ENCODE measurements at places on chromosomes 2 and 18. TPM values are rescaled to one million over a fixed set of nuclear protein-coding genes. Genes with fewer than 3 reads are reported as not detected.

Gene MDH1B
- total RNA-seq: 1.5 TPM

Gene TLX2
- not detected for total RNA-seq

- H3K36me3 ChIP-seq: no peaks in the 10 kb centered on the region
- no peaks in the 10 kb centered on the region for H3K27me3 ChIP-seq
- H3K4me1 ChIP-seq: peaks cover 36% of the 10 kb centered on the region
- no peak overlapping the region for H3K27ac ChIP-seq
- H3K4me3 ChIP-seq: no peak overlapping the region
Measured at GRCh38 chr2:20049637-20050036, 1.8 kb downstream of the LAPTM4A start.

Gene GPR35
- total RNA-seq: 2.8 TPM

DNA sequence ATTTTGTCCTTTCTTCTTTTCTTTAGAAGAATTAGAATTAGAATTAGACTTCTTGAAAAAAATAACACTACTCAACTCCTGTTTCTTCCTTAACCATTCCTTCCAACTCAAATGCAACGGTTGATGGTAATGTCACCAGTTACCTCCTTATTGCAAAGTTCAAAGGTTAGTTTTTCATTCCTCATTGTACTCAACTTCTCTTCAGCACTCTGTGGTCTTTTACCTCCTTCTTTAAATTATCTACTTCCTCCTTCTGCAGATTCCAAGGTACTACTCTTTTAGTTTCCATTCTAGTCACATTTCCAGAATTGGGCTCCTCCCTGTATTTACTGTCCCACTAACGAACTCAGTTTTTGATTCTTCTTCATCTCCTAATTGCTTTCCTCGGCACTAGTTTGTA, 700.7 kb downstream of the SATB2 start:
- no peaks in the 10 kb centered on the region for H3K36me3 ChIP-seq
- no peaks in the 10 kb centered on the region for H3K4me1 ChIP-seq
- H3K4me3 ChIP-seq: no peak overlapping the region

DNA sequence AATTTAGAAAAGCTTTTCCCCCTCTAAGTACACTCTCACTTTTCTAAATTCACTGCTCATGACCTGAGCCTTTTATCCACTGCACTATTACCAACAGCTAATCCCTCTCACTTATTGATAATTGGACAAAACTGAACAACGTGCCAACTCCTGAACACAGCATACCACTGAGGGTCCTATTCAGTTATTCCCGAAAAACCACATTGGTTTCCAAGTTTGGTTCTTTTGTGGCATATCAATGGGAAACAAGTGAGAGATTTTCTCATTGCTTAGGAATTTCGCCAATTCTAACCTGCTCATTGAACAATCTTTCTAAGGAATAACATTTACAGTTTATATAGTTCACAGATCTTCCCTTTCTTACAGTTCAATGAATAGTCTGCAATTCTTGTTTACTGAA, 977.4 kb downstream of the TMEM182 start:
- H3K27ac ChIP-seq: no peak overlapping the region
- no peak for DNase-seq
- H3K27me3 ChIP-seq: no peaks in the 10 kb centered on the region
- H3K4me3 ChIP-seq: no peak overlapping the region

Gene ANKRD53
- total RNA-seq: 1.8 TPM

DNA sequence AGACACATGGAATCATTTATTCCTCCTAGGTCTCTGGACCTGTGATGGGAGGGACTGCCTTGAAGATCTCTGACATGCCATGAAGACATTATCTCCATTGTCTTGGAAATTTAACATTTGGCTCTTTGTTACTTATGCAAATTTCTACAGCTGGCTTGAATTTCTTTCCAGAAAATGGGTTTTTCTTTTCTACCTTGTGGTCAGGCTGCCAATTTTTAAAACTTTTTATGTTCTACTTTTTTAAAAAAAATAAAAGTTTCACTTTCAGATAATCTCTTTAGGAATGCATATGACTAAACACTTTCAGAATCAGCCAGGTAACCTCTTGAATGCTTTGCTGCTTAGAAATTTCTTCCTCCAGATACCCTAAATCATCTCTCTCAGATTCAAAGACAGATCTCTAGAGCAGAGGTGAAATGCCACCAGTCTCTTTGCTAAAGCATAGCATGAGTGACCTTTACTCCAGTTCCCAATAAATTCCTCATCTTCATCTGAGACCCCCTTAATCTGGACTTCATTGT, 209.6 kb downstream of the RPRM start:
- DNase-seq: no peak
- H3K27me3 ChIP-seq: no peaks in the 10 kb centered on the region
- H3K27ac ChIP-seq: no peak overlapping the region

DNA sequence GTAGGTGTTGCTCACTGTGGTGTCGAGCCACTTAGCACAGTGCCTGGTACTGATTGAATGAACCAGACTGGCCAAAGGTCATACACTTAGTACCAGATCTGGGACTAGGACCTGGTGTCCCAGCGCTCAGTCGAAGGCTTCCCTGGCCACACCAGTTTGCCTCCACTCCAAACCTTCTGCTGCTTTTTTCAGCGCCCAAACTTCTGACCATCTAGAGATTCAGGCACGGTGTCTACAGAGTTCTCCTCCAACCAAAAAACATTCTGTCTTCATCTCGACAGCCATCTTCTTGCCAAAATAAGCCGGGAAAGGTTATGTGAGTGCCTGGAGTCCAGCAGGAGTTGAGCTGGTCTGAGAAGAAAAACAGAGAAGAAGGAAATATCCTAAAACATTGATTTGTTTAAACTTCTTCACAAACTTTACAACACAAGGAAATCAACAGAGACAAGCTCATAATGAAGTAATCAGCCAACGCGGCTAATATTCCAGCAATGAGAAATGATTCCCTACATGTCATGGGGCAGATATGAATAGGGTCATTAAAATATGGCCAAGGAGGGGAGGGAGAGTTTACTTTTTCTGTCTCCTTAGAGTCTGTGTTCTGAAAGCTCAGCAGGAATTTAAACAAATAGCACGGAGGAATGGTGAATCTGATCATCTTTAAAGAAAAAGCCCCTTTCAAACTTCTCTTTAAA, 2.3 kb upstream of the GLI2 start:
- DNase-seq: no peak
- peaks cover 37% of the 10 kb centered on the region for H3K4me1 ChIP-seq
- H3K27ac ChIP-seq: no peak overlapping the region
- H3K27me3 ChIP-seq: no peaks in the 10 kb centered on the region
- peaks cover 2% of the 10 kb centered on the region for H3K36me3 ChIP-seq
- H3K4me3 ChIP-seq: no peak overlapping the region

DNA sequence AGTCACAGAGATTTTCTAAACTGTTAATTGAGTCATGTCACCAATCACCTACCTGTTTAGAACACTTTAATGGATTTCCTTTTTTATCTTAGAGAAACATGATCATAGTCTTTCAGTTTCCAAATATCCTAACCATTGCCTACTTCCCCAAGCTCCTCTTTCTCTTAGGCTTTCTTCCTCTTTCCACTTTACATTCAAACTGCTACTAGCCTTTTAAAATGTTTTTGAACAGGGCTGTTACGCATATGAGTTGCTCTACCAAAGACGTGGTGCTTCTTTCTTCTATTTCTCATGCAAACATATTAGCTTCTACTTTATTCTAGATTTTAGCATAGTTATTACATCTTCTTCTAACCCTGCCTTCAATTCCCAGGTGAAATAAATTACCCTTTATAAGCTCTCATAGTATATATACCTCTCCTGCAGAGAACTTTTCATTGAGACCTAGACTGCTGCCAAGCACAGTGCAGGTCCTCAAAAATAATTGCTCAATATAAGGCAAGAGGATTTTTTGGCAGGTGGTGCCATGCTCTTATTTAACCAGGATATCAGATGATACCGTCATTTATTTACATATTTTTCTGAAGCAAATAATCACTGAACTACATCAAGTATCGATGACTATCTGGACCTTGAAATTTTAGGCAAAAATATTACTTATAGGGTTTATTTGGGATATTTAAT, 937.1 kb downstream of the TSN start:
- H3K36me3 ChIP-seq: no peaks in the 10 kb centered on the region
- no peak overlapping the region for H3K4me3 ChIP-seq
- DNase-seq: no peak
- peaks cover 6% of the 10 kb centered on the region for H3K27me3 ChIP-seq

- H3K4me1 ChIP-seq: no peaks in the 10 kb centered on the region
- DNase-seq: no peak
- H3K4me3 ChIP-seq: no peak overlapping the region
- no peaks in the 10 kb centered on the region for H3K36me3 ChIP-seq
Measured at GRCh38 chr2:67954093-67954748, 108.6 kb downstream of the C1D start.

DNA sequence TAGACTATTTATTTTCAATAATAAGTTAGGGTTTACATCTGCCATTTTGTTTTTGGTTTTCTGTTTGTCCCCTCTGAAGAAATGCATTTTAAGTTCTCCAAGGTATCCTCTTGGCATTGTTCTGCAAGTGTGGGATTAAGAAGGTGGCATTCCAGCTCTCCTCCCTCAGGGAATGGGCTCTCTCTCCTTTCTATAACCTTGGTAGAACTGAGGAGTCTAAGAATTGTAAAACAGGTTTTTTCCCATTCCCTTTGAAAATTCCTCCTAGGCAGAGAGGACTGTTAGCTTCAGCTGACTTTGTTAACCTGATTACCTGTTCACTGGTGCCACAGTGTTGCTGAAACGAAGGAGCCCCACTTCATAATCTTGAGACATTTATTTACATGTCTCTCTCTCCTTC, 26.1 kb upstream of the RAB1A start:
- H3K4me3 ChIP-seq: no peak overlapping the region
- no peaks in the 10 kb centered on the region for H3K4me1 ChIP-seq
- no peaks in the 10 kb centered on the region for H3K27me3 ChIP-seq
- H3K36me3 ChIP-seq: no peaks in the 10 kb centered on the region

Gene DPYSL5
- 0.25 TPM for total RNA-seq

DNA sequence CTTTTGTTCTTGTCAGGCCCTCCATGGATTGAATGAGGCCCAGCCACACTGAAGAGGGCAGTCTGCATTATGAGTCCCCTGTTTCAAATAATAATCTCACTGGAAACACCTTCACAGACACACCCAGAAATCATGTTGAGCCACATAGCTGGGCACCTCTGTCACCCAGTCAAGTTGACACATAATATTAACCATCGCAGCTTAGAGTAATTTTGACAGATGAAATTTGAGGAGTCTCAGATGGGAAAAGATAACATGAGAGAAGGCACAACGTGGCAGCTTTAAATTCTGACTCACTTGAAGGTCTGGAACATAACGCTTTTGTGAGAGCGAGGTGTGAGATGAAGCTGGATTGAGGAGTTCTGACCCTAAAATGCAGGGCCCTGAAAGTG, 70.9 kb upstream of the TMEM87B start:
- H3K27me3 ChIP-seq: no peaks in the 10 kb centered on the region
- peaks cover 27% of the 10 kb centered on the region for H3K4me1 ChIP-seq
- H3K4me3 ChIP-seq: no peak overlapping the region
- H3K27ac ChIP-seq: no peak overlapping the region

GRCh38 chr2:216548901-216549331, 50.3 kb downstream of the RPL37A start:
- no peaks in the 10 kb centered on the region for H3K36me3 ChIP-seq
- no peak overlapping the region for H3K27ac ChIP-seq
- no peaks in the 10 kb centered on the region for H3K27me3 ChIP-seq
- no peak for DNase-seq

Gene CPO
- total RNA-seq: not detected

Gene FBXO41
- 1.6 TPM for total RNA-seq

Gene TTR
- not detected for total RNA-seq

GRCh38 chr2:117470311-117471095, 344.0 kb upstream of the DDX18 start:
- H3K36me3 ChIP-seq: no peaks in the 10 kb centered on the region
- H3K27me3 ChIP-seq: no peaks in the 10 kb centered on the region
- no peak overlapping the region for H3K4me3 ChIP-seq
- no peak overlapping the region for H3K27ac ChIP-seq

Gene KIF1A
- total RNA-seq: 60.0 TPM

GRCh38 chr2:174192664-174193063, 55.7 kb downstream of the OLA1 start:
- H3K4me1 ChIP-seq: no peaks in the 10 kb centered on the region
- DNase-seq: no peak
- H3K36me3 ChIP-seq: peaks cover 4% of the 10 kb centered on the region
- no peak overlapping the region for H3K4me3 ChIP-seq
- H3K27me3 ChIP-seq: no peaks in the 10 kb centered on the region

Gene REEP1
- 2.6 TPM for total RNA-seq

Gene NLRC4
- not detected for total RNA-seq

DNA sequence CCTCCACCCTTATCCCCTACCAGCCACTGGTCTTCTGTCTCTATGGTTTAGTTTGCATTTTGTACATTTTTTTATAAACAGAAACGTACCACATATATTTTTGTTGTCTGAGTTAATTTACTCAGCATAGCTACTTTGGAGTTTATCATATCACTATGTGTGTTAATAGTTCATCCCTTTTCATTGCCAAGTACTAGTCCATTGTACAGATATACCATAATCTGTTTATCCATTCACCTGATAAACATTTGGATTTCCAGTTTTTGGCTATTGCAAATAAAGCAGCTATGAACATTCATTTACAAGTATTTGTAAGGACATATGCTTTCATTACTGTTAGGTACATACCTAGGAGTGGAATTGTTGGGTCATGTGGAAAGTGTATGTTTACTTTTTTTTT, 123.6 kb downstream of the RHBDD1 start:
- no peaks in the 10 kb centered on the region for H3K4me1 ChIP-seq
- DNase-seq: no peak
- H3K4me3 ChIP-seq: no peak overlapping the region
- no peak overlapping the region for H3K27ac ChIP-seq
- peaks cover 3% of the 10 kb centered on the region for H3K36me3 ChIP-seq
- H3K27me3 ChIP-seq: no peaks in the 10 kb centered on the region

Gene FIGN
- total RNA-seq: 11.8 TPM

- H3K27ac ChIP-seq: no peak overlapping the region
- H3K4me3 ChIP-seq: no peak overlapping the region
- no peak for DNase-seq
- H3K27me3 ChIP-seq: no peaks in the 10 kb centered on the region
- peaks cover 24% of the 10 kb centered on the region for H3K4me1 ChIP-seq
- no peaks in the 10 kb centered on the region for H3K36me3 ChIP-seq
Measured at GRCh38 chr2:236161531-236161930, 6.7 kb downstream of the GBX2 start.

DNA sequence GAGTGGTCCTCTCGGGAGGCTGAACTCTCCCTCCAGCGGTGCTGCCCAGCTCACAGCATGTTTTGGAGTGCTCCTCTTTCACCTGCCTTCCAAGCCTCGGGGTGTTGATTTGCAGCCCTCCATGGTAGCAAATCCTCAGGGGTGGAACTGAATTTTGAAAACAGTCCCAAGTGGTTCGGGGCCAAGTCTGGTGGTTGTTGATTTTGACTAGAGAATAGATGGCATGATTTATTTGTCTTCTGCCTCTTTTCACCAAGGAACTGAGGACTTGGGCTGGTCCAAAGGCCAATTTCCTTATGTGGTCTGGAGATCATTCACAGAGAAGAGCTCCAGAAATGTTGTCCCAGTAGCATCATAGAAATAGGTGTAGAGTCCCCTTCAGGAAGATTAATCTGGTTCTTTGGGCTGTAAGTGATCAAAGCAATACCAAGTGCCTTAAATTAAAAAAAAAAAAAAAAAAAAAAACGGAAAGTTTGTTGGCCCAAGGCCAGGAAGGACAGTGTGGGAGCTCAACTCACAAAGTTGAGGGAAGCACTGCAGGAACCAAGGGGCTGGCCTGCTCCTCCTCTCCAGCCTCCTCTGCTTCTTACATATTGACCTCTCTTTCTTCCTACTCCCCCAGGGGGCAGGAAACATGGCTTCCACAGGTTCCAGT, 2.5 kb upstream of the DES start:
- H3K4me1 ChIP-seq: peaks cover 27% of the 10 kb centered on the region
- no peak overlapping the region for H3K4me3 ChIP-seq
- H3K27ac ChIP-seq: no peak overlapping the region
- H3K27me3 ChIP-seq: peaks cover 2% of the 10 kb centered on the region
- no peak for DNase-seq

Measured in chondrocyte (in vitro differentiated cells).